ENCODE measurements at places on chromosomes 6 and 20. TPM values are rescaled to one million over a fixed set of nuclear protein-coding genes. Genes with fewer than 3 reads are reported as not detected.

Gene WRNIP1
- polyA plus RNA-seq = 52.3 TPM

Gene ERVFRD-1
- 0.16 TPM for polyA plus RNA-seq

Gene TP53INP2
- polyA plus RNA-seq = 14.9 TPM

Gene KIF6
- polyA plus RNA-seq = 2.9 TPM

Gene PLG
- polyA plus RNA-seq = 12.0 TPM

Gene GRM4
- polyA plus RNA-seq = 0.71 TPM

Gene GSTA3
- polyA plus RNA-seq = 0.49 TPM

Gene ADRM1
- polyA plus RNA-seq = 72.4 TPM

Gene WFDC12
- not detected for polyA plus RNA-seq

Gene IL20RA
- polyA plus RNA-seq = 1.4 TPM

Gene SIRPD
- 0.17 TPM for polyA plus RNA-seq

Data from left renal cortex interstitium (tissue), 4 donors.